Myometrial cell (primary cell): ENCODE measurements at places on chromosomes 2 and 18. TPM values are rescaled to one million over a fixed set of nuclear protein-coding genes. Genes with fewer than 3 reads are reported as not detected.

LRRC30 gene
- not detected in 2 replicates for total RNA-seq

TTC21B gene
- total RNA-seq = 6.9 and 7.8 TPM in 2 replicates

TMEM150A gene
- 5.8 and 11.0 TPM in 2 replicates for total RNA-seq

KLHL29 gene
- total RNA-seq = 2.6 and 5.0 TPM in 2 replicates

MEP1B gene
- not detected in 2 replicates for total RNA-seq

UGT1A6 gene
- total RNA-seq = not detected in 2 replicates

CD8B gene
- not detected in 2 replicates for total RNA-seq

B4GALT6 gene
- total RNA-seq = 1.2 and 3.9 TPM in 2 replicates

ZSWIM2 gene
- total RNA-seq = not detected in 2 replicates

STAT4 gene
- 0.53 TPM in 1 of 2 replicates, not detected in the other for total RNA-seq

RMDN2 gene
- total RNA-seq = 2.3 and 8.4 TPM in 2 replicates

SLC40A1 gene
- total RNA-seq = 2.0 and 3.4 TPM in 2 replicates

MC5R gene
- not detected in 2 replicates for total RNA-seq

RFX8 gene
- 1.8 and 3.7 TPM in 2 replicates for total RNA-seq

MOGAT1 gene
- not detected in 2 replicates for total RNA-seq

DNPEP gene
- 55.9 and 67.2 TPM in 2 replicates for total RNA-seq
